ENCODE measurements at places on chromosomes 5 and 9.

- DNase-seq, result no peak
These were observed 21.0 kb downstream of the DMGDH start for GRCh38 chr5:79048437-79048836.

- no peak for DNase-seq
These were observed 480.6 kb upstream of the CYLC2 start for GRCh38 chr9:102514541-102514940.

- DNase-seq, result no peak
These were observed 257.8 kb downstream of the PLK2 start for GRCh38 chr5:58201922-58202648.

DNA sequence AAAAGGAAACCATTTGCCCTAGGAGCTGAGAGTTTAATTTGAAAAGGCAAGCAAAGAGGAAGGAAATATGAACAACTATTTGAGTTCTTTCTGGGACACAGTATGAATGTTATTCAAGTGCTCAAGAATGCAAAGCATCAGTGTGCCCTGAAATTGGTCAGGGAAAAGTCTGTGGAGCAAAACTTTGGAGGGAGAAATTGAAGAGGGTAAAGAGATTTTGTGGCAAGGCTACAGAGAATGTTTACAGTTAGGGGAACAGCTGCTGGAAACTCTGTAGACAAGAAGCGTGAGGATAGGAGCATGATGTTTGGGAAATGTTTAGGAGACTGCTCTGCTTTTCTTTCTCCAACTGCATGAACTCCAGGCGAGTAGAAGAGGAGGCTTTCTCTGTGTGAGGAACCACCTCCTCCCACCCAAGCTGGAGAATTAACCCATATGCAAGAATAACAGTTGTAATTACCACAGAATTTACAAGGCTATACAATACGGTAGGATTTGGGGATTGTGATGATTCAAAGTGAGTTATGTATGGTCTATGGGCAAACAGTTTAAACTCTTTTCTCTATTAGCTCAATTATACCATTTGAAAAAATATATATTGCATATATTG lies 75.4 kb upstream of the IL7R start:
- no peak for DNase-seq

GRCh38 chr5:156405988-156406387 lies 79.0 kb downstream of the SGCD start:
- no peak for DNase-seq

GRCh38 chr9:5631026-5631425 lies 2.1 kb downstream of the RIC1 start:
- no peak for DNase-seq

DNA sequence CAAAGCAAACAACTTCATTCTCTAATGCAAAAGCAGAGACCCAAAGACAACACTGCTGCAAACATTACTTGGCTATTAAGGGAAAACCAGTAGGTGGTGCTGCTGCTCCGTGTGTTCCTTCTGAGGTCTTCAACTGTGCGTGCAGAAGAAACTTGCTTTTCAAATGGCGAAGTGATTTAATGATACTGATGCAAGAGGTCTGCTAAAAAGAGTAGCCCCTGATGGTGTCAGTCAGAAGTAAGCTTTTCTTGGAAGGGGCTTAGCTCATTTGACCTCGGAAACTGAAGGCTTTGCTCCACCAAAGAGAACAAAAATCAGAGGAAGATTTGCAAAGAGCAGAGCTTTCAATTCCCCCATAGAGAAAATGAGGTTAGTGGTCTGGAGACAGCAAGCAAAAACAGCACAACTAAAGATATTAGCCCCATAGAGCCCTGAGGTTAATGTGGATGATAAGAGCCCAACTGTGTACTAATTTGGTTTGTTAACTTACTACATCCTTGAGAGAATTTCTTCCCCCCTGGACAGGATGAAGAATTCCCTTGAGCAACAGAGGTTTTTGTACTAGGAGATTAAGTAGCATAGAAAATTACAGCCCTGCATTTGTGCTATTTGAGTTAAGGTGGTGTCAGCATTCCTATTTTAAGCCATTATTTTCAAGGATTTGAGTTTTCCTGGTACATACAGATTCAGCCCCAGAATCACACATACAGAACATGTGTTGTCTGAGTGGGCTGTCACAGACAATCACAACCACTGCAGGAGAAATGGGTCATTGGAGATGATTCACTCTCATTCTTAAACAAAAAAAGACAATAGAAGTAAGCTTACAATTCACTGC lies 153.2 kb upstream of the C9orf72 start:
- DNase-seq, result no peak

GRCh38 chr5:100505984-100506670 lies 29.0 kb upstream of the FAM174A start:
- DNase-seq, result no peak

DNA sequence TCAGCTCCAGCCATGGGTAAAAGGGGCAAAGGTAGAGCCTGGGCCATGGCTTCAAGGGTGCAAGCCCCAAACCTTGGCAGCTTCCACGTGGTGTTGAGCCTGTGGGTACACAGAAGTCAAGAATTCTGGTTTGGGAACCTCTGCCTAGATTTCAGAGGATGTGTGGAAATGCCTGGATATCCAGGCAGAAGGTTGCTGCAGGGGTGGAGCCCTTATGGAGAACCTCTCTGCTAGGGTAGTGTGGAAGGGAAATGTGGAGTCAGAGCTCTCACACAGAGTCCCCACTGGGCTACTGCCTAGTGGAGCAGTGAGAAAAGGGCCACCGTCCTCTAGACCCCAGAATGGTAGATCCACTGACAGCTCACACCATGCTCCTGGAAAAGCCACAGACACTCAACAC lies 117.1 kb downstream of the NREP start:
- DNase-seq, result no peak

DNA sequence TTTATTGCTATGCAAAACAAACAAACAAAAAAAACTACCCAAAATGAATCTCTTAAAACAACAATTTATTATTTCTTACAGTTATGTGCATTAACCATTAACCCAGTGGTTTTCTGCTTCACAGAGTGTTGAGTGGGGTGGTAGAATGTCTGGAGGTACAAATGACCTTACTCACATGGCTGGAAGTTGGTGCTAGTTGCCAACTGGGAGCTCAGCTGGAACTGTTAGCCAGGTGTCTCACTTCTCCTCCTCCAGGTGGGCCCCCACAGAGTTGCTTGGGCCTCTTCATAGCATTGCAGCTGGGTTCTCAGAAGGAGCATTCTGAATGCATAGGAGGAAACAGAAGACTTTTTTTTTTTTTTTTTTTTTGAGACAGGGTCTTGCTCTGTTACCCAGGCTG lies 10.5 kb upstream of the B4GALT1 start:
- DNase-seq, result no peak

- DNase-seq, result no peak
These were observed 128.2 kb upstream of the TMEM161B start for GRCh38 chr5:88396751-88397281.

- no peak for DNase-seq
These were observed 34.8 kb downstream of the COL5A1 start for GRCh38 chr9:134676361-134676760.
